Stimulated activated CD4-positive, alpha-beta T cell treated with anti-CD3 and anti-CD28 coated beads, Interleukin-12 subunit alpha, Interleukin-12 subunit beta, amount 100 ng/mL, for 4 hours (primary cell): ENCODE measurements at places on chromosomes 4 and X.

DNA sequence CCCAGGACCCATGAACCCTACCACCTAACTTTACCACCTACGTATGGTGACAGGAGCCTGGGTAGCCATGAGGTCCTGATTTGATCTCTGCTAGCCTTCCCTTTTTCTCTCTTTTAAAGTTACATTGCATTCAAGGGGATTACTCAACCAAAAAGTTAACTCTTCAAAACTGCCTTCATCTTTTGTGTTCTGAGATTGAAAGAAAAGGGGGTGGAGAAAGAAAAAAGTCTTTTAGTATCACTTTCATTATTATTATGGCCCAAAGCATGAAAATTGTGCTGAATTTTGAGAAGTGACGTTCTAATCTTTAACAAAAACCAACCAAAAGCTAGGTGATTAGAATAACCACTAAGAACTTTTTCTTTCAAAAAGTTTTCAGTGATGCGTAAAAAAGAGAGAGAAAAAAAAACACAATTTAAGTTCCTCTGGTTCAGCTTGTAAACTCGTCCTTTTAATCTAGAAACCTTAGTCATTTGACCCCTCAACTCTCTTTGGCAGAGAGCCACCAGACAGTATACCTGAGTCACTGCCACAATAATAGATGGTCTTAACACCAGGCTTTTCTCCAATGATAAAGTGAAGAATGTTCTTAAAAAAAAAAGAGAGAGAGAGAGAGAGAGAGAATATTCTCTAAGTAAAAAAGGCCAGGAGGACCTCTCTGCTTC, 347.4 kb upstream of the FGF13 start:
- no peak for DNase-seq

GRCh38 chr4:33628296-33628695, 2616.0 kb downstream of the ARAP2 start:
- DNase-seq = no peak

- DNase-seq = no peak
Observed at GRCh38 chrX:150842198-150842685, 56.2 kb downstream of the CD99L2 start.

DNA sequence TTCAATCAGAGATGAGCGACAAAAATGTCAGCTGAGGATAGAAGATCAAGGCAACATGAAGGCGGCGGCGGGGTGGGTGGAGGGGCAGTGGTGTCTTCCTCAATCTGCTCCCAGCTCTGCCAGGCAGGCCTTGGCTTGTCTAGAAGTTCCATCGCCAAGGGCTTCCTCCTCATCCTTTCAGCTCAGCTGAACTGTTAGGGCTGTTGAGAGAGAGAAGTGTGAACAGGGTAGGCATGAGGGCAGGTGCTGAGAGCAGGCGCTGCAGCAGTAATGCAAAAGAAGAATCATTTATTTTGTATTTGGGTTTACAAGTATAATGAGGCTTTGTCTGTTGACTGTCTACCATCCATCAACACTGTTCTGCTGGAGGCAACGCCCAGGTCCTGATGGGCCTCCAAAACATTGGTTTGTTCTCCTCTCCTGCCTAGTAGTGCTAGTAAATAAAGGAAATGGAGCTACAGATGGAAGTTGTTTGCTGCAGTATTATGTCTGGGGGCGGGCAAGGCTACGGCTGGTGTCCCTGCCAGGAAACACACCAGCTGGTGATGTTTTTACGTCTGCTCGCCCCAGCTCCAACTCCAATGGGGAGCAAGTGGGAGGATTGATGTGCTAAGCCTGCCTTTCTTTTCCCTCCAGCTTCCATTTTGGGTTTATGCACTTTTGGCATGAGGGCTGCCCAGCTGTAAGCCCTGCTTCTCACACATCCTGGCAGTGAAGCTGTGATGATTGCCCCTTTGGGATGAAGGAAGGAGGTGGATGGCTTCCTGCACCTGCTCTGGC, 139.4 kb upstream of the BOD1L1 start:
- DNase-seq = no peak

DNA sequence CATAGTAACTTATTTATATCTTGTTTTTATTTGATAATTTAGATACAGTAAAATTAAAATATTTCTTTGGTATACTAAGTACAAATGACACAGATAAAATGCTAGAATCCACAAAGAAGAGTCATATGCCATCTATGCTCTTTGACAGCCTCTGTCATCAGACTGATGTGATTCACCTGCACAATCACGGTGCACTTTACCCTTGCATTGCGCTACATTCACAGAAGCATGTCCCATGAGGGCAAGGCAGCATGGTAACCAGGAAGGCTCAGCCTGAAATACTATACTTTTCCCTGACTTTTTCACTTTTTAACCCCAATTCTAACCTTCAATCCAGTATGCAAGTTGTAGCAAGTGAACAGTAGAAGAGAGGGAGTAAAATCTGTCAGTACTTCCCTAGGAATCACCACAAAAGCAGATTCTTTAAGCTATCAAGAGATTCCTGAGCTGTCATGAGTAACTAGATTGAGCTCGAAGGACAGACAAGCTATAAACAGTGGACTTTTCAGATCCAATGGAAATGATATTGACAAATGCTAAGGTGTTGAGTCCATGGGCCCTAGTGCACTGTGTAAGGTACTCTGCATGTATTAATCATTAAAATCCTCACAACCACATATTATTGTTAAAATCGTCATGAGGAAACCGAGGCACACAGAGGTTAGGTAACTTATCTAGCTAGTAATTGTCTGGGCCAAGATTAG, 14.2 kb downstream of the SEC24D start:
- DNase-seq = no peak

- no peak for DNase-seq
Observed at GRCh38 chr4:83454686-83455085, 937 bp downstream of the HELQ start.

- DNase-seq = peak; percentile 38
Observed at GRCh38 chrX:24479924-24480323, 14.8 kb downstream of the PDK3 start.

GRCh38 chrX:129462707-129463106, 60.6 kb downstream of the SMARCA1 start:
- DNase-seq = no peak

GRCh38 chrX:68829582-68830418, 979 bp downstream of the EFNB1 start:
- DNase-seq = peak; percentile 7

DNA sequence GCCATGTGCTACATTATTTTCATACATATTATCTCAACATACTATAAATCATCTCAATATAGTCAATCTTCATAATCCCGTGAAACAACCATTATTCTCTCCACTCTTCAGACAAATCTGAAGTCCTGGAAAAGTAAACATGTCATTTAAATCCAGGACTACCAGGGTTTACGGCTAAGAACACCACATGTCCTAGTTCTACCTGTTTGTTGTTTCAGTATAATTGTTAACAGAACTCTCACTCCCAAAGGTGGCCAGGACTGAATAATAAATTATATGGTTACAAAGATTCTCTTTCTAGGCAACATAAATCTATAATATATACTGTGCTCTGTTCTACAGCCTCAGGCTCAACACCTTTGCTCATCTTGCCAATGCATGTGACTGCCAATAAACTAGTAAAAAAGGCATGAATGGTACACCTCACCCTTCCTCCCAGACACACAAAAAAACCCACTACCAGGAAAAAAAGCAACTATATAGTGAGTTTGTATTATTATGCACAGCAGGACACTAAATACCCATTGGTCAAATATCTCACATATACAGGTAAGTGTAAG, 20.1 kb downstream of the EIF4E start:
- DNase-seq = no peak

DNA sequence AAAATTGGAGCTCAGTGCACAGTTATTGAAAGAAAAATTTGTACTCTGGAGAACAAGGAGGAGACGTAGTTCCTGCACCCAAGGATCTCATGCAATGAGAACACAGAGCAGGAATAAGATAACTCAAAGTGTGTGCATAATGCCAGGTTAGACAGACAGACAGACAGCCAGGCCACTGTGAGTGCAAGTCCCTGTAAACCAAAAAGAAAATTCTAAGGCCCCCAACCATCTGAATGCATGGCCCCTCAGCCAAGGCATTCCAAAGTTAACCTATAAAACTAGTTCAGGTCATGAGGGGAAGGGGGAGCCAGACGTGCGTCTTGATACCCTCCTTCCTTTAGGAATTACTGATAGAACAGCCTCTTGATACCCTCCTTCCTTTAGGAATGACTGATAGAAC, 94.5 kb upstream of the ENPP6 start:
- DNase-seq = no peak

DNA sequence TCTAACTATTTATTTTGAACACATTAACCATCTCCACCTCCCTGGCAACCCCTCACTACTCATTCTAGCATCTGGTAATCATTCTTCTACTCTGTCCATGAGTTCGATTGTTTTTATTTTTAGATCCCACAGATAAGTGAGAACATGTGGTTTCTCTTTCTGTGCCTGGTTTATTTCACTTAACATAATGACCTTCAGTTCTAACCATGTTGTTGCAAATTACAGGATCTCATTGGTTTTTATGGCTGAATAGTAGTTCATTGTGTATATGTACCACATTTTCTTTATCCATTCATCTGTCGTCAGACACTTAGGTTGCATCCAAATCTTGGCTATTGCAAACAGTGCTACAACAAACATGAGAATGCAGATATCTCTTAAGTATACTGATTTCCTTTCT, 33.4 kb upstream of the FAM47B start:
- DNase-seq = no peak

GRCh38 chr4:32117693-32118092, 1397.5 kb downstream of the PCDH7 start:
- no peak for DNase-seq
